ENCODE measurements at places on chromosomes 3 and 15.

DNA sequence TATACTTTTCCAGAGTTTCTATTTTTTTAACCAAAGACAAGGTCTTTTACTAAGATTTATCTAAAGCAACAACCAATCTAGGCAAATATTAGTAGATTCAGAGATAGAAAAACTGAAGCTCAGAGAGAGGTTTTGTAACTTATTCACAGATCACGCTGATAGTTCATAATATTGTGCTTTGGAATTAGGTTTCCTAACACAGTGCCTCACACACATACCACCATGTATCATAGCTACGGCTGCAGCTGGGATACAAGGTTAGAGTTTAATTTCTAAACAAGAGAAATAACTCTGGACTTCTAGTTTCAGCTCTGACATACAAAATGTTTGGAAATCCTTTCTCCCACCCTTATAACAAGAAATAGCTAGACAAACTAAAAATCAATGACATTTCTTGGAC, 565.7 kb downstream of the PYDC2 start:
- no peak for DNase-seq

DNA sequence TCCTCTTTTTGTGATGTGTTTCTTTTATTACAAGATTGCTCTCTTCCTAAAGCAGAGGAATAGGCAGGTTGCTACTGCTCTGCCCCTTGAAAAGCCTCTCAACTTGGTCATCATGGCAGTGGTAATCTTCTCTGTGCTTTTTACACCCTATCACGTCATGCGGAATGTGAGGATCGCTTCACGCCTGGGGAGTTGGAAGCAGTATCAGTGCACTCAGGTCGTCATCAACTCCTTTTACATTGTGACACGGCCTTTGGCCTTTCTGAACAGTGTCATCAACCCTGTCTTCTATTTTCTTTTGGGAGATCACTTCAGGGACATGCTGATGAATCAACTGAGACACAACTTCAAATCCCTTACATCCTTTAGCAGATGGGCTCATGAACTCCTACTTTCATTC, 7.7 kb downstream of the SUCNR1 start:
- no peak for DNase-seq

- no peak for DNase-seq
These were observed 171.9 kb downstream of the FRMD5 start for GRCh38 chr15:44023176-44023575.

DNA sequence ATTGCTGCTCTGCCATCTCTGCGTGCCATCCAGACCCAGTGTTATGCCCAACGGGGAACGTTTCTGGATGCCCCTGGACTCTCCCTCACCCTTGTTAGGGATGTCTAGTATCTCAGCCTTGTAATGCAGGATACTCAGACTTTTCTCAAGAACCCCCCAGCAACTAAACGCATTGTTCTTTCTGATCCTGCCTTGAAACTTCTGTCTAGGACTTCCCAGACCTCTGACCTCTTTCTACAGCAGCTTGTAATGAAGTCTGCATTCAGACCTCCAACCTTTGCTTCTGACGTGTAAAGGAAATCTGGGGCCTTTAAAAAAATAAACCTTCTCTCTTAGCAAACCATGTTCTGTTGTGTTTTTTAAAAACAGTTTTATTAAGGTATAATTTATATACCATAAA, 139.5 kb downstream of the KCNAB1 start:
- no peak for DNase-seq

DNA sequence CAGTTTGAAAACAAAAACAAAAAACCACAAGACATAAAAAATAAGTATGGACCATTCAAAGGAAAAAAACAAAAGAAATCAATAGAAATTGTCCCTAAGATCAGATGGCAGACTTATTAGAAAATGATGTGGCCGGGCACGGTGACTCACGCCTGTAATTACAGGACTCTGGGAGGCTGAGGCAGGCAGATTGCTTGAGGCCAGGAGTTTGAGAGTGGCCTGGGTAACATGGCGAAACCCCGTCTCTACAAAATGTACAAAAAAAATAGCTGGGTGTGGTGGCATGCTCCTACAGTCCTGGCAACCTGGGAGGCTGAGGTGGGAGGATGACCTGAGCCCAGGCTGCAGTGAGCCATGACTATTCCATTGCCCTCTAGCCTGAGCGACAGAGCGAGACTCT, 16.6 kb downstream of the SPCS1 start:
- DNase-seq = no peak
